ENCODE measurements at places on chromosomes 2 and 18.

DNA sequence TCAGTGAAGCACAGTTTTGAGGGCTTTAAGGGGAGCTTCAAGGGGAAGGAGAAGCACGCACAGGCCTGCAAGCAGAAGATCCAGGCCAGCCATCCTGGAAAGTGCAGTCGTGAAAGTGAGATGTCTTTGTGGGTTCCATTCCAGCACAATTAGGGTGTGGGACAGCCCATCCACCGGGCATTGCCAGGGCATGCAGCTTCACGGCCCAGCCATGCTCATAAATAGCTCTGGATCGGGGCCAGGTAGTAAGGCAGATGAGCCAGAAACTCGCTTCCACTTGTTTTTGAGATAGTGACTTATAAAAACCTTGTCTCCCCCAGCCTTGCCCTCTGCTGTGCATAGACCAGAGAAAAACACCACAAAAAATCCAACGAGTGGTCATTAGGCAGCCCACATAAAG lies 21.0 kb downstream of the KDSR start:
- peak; percentile 26 for DNase-seq

GRCh38 chr18:60978338-60978737 lies 354.9 kb upstream of the CDH20 start:
- no peak for DNase-seq

DNA sequence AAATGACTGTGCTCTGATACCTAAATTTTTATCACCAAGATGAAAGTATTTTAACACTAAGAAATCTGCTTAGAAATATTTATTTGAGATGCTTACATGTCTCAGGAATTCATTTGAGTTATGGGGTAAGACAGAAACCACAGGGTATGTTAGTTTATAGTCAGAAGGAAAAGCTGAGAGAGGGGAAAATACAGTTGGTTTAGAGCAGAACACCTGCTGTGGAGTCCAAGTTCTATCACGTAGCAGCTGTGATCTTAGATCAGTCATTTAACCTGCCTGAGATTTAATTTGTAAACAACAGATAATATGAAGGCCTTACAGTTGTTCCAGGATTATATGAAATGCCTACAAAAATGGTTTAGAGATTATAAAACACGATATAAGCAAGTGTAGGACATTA lies 29.0 kb downstream of the PDE6D start:
- DNase-seq = no peak

DNA sequence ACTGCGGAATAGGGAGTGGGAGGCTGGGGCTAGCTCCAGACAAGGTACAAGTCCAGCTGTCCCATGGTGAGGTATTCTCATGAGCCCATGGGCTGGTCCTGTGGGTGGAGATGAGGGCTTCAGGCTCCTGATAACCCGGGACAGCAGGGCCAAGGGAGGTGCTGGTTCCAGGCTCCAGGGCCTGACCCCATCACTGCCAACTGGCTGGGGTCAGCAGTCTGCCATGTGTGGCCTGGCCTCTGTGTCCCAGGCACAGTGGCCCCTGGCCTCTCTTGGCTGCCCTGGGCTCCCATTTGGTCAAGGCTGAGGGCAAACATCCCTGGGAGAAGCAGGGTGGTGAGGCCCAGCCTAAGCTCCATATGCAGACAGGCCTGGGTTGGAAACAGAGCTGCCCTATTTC lies 966 bp upstream of the OXER1 start:
- no peak for DNase-seq

- DNase-seq = peak; percentile 74
These were observed 507 bp downstream of the PKP4 start for GRCh38 chr2:158457092-158457825.

DNA sequence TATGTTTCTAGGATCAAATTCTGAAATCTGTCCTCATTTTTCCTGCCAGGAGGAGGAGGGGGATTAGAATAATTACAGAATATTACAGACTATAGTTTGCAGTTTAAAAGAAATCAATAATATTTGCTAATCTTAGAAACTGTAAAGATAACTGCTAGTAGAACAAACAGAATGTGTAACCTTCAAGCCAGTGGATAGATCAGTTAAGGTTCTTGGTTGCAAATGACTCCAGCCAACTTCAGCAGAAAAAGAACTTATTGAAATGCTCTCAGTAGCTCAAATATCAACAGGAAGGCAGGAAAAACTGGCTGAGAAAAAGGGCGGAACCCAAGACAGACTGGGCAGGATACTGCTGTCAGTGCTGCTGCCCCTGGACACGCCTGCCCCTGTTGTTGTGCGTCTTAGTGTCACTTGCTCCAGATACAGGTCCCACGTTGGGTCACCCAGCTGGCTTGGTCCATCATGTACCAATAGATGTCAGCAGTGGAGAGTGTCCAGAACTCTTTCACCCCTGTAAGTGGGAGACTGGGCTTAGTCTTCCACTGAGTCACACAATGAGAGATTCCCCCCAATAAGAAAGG lies 10.2 kb downstream of the NMUR1 start:
- no peak for DNase-seq

All from dorsolateral prefrontal cortex (tissue), 122 donors.